ENCODE measurements at places on chromosomes 16 and 17.

DNA sequence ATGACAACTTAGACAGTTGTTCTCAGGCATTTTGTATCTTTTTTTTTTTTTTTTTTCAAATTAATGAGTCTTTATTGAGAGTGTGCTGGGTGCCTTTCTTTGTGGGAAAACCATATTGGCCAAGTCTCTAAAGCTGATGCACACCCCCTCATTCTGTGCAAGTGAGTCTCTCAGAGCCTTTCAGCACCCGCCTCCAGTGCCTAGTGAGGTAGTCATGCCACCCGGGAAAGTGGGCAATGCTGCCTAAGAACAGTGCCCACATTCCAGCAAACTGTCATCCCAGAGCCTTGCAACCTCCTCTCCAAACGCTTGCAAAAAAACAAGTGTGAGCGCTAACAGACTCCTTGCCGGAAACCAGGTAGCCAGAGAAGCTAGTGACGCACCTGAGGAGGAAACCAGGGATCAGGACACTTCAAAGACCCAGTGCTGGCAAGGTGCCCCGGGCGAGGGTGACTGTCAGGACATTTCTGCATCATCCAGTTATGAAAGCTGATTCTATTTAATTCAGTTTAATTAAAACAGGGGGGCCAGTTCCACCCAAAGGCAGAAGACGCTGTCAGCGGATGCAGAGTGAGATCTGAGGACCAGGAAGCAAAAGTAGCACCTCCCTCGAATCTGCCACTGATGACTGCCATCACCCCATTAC is 34.9 kb downstream of the SMARCE1 start:
- no peak for DNase-seq

DNA sequence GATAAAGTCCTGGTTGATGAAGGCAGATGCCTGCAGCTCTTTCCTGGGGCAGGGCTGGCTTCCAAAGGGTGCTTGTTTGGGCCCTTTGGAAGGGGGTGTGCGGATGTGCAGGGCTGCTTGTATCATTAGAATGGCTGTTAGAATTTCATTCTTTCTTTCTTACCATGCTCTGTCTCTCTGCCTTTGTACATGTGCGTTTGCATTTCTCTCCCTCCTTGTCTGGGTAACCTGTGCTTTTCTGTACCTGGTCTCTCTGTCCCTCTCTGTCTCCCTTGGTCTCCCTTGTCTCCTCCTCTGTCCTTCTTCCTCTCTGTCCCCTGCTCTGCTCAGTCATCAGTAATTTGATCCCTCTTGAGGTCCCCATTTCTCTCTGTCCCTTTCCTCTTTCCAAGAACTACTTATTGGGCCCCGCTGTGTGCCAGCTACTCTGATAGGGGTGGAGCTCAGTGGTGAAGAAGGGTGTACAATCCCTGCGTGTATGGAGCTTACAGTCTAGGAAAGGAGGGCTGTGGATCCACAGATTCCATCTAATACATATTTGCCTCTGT is 69.3 kb downstream of the PLCG2 start:
- DNase-seq, result no peak

- DNase-seq, result no peak
These were observed 10.7 kb downstream of the RPRML start for GRCh38 chr17:46968224-46968834.

- DNase-seq, result no peak
These were observed 3.1 kb downstream of the PRSS8 start for GRCh38 chr16:31132303-31132979.

GRCh38 chr17:18224387-18225120 is 881 bp upstream of the LLGL1 start:
- DNase-seq, result peak; percentile 81

- no peak for DNase-seq
These were observed 2.0 kb upstream of the GRIN2C start for GRCh38 chr17:74861662-74862107.

DNA sequence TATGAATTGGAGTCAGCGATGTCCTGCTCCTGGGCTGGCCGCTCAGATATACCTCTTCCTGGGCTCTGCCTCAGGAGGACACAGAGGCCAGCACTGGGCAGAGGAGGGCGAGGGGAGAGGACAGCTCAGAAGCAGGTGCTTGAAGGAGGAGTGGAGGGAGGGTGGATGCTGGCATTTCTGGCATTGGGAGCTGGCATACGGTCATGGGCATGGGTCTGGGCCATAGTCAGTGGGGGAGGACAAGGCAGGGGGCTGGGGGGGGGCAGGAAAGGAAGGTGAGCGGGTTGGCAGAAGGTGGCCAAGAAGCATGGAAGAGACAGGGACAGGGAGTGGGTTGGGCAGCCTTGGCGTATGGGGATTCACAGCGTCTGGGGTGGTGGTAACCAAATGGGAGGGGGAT is 16.7 kb upstream of the RAP1GAP2 start:
- no peak for DNase-seq

- no peak for DNase-seq
These were observed 72.8 kb upstream of the BRD7 start for GRCh38 chr16:50441486-50442157.

GRCh38 chr17:16001226-16001897 is 1.7 kb downstream of the TTC19 start:
- DNase-seq, result no peak

GRCh38 chr16:50651835-50652438 is 29.2 kb downstream of the SNX20 start:
- no peak for DNase-seq

GRCh38 chr16:24936151-24936550 is 79.0 kb downstream of the ARHGAP17 start:
- no peak for DNase-seq

- DNase-seq, result no peak
These were observed 68.3 kb upstream of the BCAR1 start for GRCh38 chr16:75319513-75320411.

- no peak for DNase-seq
These were observed 45.8 kb downstream of the VPS35L start for GRCh38 chr16:19601083-19601976.

GRCh38 chr17:41003926-41004325 is 4.2 kb upstream of the KRTAP3-2 start:
- no peak for DNase-seq

- DNase-seq, result no peak
These were observed 408 bp upstream of the KPNA2 start for GRCh38 chr17:68035131-68035522.

DNA sequence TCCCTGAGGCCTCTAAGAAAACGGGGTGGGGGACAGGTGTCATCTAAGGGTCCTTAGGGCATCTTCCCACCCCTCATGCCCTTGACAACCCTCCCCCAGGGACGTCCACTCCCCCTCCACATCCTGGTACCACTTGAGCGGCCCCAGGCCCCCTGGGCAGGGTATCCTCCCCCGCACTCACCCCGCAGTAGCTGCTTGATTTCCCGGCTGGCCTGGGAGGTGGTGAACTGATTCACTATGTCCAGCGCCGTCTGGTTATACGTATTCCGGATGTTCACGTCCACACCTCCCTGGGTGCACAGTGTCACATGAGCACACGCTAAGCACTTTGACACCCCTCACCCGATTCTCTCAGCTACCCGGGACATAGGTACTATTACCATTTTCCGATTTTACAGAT is 9.7 kb downstream of the CASKIN2 start:
- no peak for DNase-seq

DNA sequence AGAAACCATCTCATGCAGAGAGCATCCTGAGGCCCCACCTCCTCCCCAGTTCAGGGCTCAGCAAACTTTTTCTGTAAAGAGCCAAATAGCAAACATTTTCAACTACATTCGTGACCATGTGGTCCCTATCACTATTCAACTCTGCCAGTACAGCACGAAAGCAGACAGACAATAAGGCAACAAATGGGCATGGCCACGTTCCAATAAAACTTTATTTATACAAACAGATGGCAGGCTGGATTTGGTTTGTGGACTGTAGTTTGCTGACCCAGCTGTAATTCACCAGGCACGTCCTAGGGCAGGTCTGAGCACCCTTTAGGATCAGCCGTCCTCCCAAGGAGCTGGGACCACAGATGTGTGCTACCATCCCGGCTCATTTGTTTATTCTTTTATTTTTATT is 27.1 kb upstream of the GPRC5C start:
- DNase-seq, result no peak

GRCh38 chr17:1916316-1916715 is 86.5 kb downstream of the RPA1 start:
- DNase-seq, result no peak

DNA sequence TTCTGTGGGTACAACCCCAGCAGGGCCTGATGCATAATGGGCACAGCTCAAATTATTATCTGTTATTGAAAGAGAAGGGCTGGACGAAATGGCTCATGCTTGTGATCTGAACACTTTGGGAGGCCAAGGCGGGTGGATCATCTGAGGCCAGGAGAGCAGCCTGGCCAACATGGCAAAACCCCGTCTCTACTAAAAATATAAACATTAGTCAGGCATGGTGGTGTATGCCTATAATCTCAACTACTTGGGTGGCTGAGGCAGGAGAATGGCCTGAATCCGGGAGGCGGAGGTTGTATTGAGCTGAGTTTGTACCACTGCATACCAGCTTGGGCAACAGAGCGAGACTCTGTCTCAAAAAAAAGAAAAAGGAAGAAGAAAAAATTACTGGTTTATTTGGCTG is 100.7 kb downstream of the ABCC1 start:
- no peak for DNase-seq

DNA sequence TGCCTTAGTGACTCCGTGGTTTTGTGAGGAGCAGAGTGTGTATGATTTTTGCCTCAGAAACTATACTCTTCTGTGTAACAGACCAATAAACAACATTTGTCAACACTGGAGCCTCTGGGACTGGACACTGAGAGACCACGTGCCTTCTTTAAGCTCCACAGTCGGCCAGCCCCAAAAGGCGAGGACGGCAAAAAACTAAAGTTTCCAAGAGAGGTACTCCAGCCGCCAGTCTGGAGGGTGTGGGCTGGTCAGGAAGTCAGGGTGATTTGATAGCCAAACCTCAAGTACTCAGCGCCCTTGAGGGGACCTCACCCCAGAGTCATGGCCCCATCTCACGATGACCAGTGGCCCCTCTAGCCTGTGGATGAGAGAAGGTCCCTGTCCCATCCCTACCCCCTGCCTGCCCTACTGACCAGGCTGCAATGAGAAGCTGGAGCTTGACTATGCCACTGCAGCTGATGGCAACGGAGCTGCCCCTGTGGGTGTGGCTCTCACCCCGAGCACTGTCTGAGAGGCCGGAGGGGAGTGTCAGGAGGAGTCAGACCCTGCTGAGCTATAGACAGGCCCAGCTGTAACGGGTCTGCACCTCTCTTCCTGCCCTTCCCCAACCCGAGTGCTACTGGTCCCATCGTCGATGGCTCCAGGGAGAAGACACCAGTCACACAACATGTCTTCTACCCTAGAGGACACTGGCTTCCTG is 19.8 kb downstream of the MNT start:
- DNase-seq, result no peak

- no peak for DNase-seq
These were observed 96.9 kb downstream of the ADCY9 start for GRCh38 chr16:4019371-4019791.

- DNase-seq, result peak; percentile 4
These were observed 224.9 kb downstream of the GSG1L start for GRCh38 chr16:27838536-27839175.

DNA sequence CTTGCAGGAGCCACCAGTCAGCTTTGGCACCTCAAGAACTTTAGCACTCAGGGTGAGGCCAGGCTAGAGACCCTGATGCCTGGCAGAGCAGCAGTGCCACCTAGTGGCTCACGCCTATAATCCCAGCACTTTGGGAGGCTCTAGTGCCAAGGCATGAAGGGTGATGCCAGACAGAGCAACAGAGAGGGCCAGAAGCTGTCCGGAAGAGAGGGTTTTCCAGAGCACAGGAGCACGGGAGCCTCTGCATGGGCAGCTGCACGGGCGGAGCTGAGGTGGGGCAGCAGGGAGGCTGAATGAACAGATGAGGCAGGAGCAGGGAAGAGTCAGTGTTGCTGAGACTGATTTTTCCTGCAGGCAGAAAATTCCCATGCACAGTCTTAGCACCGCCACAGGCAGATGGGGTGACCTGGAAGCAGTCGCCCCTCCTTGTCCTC is 38.9 kb downstream of the MYH3 start:
- DNase-seq, result peak; percentile 85

- DNase-seq, result no peak
These were observed 21.1 kb upstream of the DBNDD1 start for GRCh38 chr16:90040152-90041023.

- DNase-seq, result no peak
These were observed 8.2 kb downstream of the MTSS2 start for GRCh38 chr16:70677499-70678120.

DNA sequence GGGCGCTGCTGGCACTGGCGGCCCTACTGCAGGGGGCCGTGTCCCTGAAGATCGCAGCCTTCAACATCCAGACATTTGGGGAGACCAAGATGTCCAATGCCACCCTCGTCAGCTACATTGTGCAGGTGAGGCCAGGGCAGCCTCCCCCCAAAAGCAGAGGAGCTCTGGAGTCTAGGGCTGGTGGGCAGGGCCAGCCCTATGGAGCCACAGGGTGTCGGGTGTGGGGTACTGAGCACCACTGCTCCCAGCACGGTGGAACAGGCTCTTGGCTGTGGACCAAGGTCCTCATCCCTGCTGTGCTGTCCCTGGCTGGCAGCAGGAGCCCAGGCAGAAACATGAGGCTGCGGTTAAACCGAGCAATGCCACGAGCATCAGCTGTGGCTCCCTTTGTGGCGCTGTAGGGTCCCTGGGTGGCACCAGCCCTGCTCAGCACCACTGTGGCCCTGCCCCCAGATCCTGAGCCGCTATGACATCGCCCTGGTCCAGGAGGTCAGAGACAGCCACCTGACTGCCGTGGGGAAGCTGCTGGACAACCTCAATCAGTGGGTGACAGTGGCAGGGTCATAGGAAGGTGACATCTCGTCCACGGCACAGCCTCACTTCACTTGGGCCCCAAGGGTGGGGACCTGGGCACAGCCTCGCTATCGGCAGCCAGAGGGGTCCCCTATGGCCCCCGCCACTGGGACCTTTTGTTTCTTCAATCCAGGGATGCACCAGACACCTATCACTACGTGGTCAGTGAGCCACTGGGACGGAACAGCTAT is 1.1 kb downstream of the DNASE1 start:
- peak; percentile 18 for DNase-seq

DNA sequence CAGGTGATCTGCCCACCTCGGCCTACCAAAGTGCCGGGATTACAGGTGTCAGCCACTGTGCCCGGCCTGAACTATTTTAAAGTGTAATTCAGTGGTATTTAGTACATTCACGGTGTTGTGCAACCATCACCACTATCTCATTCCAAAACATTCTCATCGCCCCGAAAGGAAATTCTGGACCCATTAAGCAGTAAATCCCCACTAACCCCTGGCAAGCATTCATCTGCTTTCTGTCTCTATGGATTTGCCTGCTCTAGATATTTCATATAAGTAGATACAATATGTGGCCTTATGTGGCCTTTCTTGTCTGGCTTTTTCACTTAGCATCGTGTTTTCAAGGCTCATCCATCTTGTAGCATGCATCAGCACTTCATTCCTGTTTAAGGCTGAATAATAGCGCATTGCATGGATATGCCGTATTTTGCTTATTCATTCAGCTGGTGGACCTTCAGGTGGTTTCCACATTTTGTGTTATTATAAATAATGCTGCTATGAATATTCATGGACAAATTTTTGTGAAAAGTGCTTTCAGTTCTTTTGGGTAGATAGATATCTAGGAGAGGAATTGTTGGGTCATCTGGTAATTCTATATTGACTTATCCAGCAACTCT is 8.4 kb upstream of the HERPUD1 start:
- DNase-seq, result no peak

GRCh38 chr17:75845058-75845711 is 981 bp upstream of the UNC13D start:
- no peak for DNase-seq

All from right hindlimb (tissue), 1 donor.